Activated CD4-positive, alpha-beta T cell treated with anti-CD3 and anti-CD28 coated beads, Interleukin-2, Interleukin-4, amounts not matched to agents 100 ng/mL and 50 ng/mL, durations not matched to agents 16 hours and 8 hours (primary cell): ENCODE measurements at places on chromosomes 13 and 19.

- DNase-seq: peak; percentile 53
These were observed 3.9 kb upstream of the CD209 start for GRCh38 chr19:7751157-7751783.

DNA sequence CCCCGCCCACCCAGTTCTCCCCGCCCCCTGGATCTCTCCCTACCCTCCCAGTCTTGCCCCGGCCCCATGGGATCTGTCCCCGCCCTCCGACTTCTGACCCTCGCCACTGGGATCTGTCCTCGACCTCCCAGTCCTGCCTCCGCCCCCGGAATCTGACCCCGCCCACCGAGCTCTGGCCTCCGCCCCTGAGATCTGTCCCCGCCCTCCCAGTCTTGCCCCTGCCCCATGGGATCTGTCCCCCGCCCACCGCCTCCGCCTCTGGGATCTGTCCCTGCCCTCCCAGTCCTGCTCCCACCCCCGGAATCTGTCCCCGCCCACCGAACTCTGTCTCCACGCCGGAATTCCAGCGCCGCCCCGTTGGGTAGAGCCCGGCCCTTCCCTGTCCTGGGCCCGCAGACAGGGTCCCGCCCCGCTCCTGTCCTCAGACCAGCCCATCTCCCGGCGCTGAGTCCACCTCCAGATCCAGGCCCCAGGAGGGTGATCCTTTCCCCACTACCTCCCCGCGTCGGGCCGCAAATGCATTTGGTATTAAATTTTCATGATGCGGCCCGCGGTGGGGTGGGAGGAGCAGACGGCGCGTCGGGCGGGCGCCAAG is 1.5 kb upstream of the SLC17A7 start:
- DNase-seq: peak; percentile 70

DNA sequence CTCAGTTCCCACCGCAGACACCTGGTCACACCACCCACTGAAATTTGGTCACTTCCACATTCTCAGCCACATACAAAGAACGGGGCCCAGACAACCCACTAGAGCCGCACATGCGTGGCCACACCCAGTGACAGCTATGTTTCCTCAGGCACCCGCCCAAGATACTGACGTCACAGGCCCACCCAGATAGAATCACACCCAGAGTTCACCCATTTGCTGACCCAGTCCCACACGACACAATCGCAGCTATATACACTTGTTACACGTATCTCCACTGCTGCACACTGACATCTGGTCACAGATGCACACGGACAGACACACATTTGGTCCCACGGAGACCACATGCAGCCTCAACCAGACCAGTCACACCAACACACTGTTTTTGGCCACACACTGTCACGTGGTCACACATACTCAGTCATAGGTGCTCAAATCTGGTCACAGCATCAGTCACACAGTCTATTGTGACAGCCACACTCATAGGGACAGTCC is 2.9 kb downstream of the NUMBL start:
- DNase-seq: no peak

GRCh38 chr13:26010487-26011207 is 41.2 kb downstream of the SHISA2 start:
- DNase-seq: no peak

DNA sequence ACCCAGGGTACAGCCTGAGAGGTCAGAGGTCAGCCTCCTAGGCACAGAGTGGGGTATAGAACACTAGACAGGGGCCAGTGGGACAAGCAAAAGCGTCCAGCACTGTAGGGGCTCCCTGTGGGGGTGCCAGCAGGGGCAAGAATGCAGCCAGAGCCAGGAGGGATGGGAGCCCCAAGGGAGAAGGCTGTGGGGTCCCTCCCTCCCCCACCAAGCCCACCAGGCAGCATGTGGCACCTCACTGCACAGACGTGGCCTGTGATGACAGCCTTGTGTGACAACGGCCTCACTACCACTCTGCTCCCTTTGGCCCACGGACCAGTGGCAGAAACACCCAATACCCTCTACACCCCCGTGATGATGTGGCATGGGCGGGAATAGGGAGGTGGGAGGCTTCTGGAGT is 10.1 kb downstream of the ARMC6 start:
- DNase-seq: no peak

GRCh38 chr19:43638995-43639518 is 593 bp downstream of the CADM4 start:
- DNase-seq: no peak

DNA sequence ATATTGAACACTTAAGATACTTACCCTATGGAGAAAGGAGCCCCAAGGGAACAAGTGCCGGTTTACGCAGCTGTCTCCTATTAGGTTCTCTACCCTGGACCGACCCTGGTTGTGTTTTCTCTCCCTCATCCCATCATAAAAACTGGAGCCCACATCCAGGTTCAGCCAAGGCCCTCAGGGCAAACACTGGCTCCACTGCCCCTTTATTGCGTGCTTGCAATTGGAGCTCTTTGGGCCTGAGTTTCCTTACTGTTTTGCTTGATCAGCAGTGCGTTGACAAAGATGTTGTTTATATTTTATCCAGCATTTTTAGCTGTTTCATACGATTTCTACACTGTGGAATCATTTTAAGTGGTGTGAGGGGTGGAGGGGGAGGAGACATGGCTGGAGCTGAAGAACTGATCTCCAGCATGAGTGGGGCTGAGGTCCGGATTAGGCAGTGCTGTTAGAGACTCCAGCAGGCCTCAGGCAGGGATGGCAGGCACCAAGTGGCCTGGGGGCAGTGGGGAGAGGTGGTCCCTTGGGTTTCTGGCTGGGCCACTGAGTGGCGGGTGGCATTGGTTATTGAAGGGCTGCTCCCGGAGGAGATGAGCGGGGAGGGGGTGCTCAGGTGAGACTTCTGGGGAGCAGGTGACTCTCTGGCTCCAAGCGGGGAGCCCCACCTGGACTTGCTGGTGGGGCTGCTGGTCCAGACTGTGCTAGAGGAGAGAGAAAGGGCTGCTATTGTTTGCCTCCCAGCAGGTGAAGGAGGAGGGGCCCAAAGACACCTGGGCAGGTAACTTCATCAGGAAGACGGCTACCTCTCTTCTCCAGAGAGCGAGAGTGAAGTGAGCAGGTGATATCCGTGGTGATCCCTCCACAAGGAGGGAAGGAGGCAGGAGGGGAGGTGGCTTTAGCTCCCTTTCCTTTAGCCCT is 62.4 kb upstream of the RNF113B start:
- no peak for DNase-seq

- DNase-seq: no peak
These were observed 21.0 kb upstream of the SERP2 start for GRCh38 chr13:44352671-44353070.

DNA sequence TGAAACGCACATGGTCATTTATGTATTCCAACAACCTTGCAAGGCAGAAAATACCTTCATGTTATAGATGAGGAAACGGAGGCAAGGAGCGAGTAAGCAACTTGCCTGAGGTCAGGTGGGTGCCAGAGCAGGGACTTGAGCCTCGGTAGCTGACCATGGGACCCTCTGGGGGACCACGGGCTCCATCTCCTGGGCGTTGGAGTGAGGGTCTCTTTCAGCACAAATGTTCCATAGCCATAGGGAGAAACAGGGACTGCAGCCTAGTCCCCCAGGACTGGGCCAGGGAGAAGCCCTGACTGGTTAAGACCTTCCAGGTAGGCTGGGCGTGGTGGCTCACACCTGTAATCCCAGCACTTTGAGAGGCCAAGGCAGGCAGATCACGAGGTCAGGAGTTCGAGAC is 38.4 kb upstream of the ADGRE5 start:
- DNase-seq: no peak
